Progenitor cell of endocrine pancreas (in vitro differentiated cells): ENCODE measurements at places on chromosomes 2 and 18.

DNA sequence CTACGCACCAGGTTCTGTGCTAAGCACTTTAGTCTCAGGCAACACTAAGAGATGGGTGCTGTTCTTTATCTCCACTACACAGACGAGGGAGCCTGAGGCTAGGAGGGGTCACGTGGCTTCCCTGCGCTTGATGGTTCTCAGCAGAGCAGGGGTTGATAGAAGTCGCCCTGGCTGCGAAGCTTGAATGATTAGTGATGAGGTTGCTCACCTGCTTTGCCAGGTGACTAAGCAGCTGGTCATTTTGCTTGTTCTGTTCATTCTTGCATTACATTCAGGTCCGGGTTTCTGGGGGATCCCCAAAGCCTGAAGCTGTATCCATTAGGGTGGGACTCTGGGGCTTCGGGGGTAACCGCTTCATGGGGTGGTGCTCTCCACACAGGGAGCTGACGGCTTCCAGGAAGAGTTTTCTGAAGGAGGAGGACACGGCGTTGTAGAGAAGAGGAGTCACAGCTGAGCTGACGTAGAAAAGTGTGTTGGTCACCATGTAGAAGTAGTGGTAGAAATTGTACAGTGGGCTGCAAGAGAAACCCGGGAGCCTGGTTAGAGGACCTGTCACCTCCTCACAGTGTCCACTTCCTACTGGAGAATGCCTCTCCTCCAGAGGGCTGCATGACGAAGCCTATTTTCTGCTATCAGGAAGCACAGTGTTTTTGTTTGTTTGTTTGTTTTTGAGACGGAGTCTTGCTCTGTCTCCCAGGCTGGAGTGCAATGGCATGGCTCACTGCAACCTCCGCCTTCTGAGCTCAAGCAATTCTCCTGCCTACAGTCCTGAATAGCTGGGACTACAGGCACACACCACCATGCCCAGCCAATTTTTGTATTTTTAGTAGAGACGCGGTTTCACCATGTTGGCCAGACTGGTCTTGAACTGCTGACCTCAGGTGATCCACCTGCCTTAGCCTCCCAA lies 11.5 kb downstream of the NTSR2 start:
- no peak for DNase-seq

DNA sequence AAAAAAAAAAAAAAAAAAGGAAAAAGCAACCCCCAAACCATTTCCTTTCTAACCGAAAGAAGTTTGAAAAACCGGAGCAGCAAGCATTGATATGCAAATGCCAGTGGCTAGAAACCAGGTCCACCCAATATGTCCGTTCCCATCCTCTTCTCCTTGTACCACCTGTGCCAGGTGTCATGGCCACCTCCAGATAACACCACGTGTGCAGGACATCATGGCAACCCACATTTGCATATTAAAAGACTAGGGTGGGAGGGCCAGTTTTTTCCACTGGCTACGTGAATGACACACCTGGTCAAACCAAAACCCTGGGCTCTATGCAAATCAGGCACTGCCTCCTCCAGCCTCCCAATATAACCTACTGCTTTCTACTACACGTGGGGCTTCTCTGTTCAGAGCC lies 303.3 kb upstream of the GULP1 start:
- DNase-seq = no peak

DNA sequence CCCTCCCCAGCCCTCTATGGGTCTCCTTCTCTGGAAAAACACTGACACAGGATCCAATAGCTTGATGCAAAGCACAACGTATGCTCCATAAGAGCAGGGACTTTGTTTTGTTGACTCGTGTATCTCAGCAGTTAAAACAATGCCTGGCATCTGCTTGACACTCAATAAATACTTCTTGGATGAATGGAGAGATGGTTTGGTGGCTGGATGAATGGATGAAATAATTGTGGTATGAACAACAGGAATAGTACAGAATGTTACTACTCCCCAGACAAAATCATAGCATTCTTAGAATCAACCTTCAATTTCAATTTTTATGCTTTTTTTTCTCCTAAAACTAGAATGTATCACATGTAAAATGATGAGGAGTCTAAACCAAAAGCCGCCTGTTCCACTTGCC lies 57.4 kb downstream of the KCNE4 start:
- DNase-seq = no peak

- DNase-seq = no peak
These were observed 43.6 kb upstream of the PXDN start for GRCh38 chr2:1787755-1788477.

GRCh38 chr2:146461068-146461467 lies 1383.8 kb upstream of the ACVR2A start:
- no peak for DNase-seq

GRCh38 chr2:141703501-141703900 lies 427.3 kb downstream of the LRP1B start:
- no peak for DNase-seq

DNA sequence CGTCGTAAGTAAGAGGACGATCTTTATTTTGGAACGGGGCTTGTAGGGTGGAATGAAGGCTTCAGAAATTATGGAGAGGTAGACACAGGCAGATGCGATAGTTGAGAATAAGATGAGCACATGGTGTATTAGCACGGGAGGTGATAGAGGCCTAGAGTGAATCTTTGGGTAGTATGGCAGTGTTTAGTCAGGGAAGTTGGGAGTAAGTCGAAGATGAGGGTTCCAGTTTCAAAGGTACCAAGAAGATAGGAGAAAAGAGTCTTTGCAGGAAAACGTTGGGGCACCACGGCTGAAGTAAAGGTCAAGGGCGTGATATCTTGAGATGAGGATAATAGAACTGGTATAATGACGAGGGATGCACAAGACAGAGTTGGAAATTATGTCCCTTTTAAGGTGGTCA lies 654 bp downstream of the PIK3C3 start:
- DNase-seq = no peak

DNA sequence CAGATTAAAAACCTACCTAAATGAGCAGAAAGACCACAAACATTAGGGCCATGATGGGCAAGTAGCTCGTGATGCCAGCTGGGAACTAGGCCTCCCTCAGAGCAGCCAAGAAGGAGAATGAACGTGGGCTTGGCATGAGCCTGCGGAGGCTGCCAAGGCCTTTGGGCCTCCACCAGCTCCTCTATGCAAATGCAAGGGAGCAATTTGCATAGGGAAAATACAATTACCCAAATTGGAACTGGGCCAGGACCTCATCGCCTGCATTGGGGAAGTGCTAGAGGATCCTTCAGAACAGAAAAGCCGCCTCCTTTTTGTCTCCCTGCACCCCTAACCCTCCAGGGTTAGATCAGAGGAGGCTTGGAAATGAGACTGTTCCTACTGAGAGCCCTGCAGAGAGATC lies 326.4 kb downstream of the SMAD2 start:
- DNase-seq = no peak

DNA sequence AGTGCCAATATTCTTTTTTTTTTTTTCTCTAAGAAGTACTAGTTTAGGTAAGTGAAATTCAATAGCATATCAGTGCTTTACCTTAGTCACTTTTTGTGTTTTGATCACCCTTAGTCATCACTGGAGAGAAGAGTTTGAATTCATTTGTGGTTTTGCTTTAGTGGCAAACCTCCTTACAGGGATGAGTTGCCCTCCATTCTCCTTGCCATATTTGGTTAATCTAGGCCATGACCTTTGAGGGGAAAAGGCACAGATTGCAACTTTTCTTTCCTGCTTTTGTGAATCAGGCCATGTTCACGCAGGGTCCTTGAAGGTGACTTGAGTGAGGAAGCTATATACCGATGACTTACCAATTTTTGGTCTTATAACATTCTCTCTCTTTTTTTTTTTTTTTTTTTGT lies 34.4 kb downstream of the PLEKHA3 start:
- no peak for DNase-seq

GRCh38 chr2:99489063-99489760 lies 605 bp downstream of the REV1 start:
- DNase-seq = peak; percentile 25

- DNase-seq = no peak
These were observed 18.0 kb downstream of the GPR35 start for GRCh38 chr2:240643093-240643810.

GRCh38 chr2:71852141-71852711 lies 295.4 kb downstream of the CYP26B1 start:
- DNase-seq = no peak

GRCh38 chr2:217972490-217972889 lies 30.3 kb downstream of the TNS1 start:
- DNase-seq = no peak

DNA sequence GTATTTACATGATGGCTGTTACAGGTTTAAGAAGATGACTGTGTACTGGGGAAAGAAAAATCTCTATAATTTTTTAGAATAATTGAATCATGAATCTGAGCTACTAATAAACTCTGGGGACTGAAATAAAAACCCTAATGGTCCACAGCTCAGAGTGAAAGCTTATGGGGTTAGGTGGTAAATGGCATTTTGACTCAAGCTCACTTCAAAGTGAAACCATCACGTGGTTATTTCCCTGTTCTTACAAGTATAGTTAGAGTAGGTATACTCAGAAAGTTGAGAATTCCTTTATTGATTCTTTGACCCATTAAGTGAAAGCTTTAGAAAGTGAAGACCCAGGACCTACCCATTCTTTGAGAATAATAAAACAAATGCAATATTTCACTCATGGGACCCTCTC lies 626.2 kb upstream of the SETBP1 start:
- DNase-seq = no peak

DNA sequence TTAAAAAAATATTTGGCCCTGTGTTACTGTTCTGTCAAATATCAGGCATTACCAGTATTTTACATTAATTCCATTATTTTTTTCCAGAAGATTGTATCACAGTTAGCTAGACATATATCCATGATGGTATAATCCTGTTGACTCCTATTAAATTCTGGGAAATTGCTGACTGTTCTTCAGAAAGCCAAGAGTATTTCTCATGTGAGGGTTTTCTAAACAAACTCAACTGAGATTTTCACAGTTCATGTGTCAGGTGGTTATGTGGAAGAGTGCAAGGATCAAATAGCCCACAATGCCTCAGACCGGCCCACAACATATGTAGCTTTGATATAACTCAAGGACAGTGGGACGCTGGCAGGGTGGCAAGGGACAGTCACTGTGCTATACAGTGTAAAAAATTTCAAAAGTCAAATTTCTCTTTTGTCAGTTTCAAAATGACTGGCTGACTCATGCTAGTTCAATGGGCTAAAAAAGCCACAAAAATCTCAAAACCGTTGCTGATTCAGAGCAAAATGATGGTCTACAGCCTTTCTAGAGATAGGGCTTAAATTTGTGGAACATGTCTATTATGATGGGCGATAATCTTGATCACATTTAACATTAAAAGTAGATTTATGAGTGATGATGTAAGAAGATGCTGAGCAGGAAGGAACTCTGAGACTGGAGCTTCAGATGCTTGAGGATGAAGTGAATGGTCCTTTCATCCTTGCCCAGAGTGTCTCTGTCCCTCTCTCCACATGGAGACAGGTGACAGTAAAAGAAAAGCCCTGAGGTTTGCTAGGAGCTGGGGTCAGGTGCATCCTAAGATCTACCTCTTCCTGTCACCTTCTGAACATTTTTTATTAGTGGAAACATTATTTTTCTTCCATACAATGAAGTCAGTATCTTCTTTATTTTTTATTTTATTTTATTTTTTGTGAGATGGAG lies 175.8 kb upstream of the PIEZO2 start:
- DNase-seq = no peak

DNA sequence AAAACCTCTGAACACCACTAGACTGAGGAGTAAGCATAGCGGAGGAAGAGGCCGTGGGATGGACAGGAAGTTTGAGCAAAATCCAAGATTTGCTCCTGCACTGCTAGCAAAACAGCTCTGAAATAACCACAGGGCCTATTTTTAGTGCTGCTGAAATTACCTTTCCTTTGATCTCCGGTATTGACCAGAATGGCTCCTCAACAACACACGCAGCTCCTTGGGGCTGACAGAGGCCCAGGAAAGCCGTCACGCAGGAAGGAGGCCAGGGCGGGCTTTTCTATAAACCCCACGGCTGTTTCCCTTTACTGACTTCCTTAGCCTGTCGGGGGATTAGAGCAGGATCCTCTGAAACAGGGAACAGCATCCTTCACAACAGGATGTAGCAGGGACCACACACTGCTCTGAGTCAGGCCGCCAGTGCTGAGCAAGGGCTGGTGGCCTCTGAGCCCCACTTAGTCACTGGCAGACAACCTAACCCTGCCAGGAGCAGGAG lies 80.8 kb upstream of the LCLAT1 start:
- no peak for DNase-seq

- no peak for DNase-seq
These were observed 101.5 kb downstream of the MAP2 start for GRCh38 chr2:209525331-209525730.

DNA sequence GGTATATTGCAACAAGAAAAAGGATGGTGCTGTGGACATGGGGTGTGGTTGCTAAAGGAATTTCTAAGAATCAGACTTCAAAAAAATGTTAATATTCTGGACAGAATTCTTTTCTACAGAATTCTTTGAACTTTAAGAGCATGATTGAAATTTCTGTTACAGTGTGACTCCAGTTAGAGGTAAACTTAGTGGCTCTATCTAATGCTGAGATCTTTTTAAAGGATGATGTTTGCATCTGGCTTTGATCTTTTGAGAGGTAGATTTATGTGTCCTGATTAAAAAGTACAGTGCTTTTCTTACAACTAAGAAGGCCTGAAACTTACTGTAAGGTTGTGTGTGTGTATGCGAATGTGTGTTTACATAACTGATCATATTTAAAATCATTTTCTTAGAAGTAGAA lies 25.4 kb downstream of the NCK2 start:
- no peak for DNase-seq

- no peak for DNase-seq
These were observed 24.2 kb upstream of the KLF11 start for GRCh38 chr2:10019174-10019573.

GRCh38 chr2:240993446-240994170 lies 4.8 kb upstream of the SNED1 start:
- DNase-seq = peak; percentile 8

GRCh38 chr2:211367711-211368110 lies 811.3 kb downstream of the CPS1 start:
- DNase-seq = no peak

DNA sequence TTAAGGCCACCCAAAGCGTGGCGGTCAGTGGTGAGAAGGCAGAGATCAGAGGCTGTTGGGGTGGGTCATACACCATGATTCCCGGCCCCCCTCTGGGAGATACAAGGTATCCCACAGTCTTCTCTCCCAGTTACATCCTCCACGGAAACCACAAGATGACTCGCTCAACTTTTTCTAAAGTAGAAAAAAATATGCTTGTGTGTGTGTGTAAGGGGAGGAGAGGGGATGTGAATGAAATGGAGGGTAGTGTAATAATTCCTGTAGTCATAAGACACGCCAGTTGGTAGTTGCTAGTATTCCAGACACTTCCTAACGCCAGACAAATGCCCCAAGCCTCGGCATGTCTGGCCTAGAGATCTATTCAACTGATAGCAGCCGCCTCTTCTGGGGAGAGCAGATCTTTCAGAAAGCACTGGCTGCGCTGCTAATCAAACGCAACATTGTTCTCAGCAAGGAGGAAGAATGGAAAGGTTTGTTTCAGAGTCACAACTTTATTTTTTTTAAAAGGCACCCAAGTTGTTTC lies 143.5 kb downstream of the TGIF1 start:
- no peak for DNase-seq

- no peak for DNase-seq
These were observed 179.5 kb downstream of the PTGR3 start for GRCh38 chr18:75029481-75029880.

GRCh38 chr2:18899725-18900124 lies 310.4 kb upstream of the NT5C1B start:
- no peak for DNase-seq

GRCh38 chr2:67384123-67384822 lies 12.9 kb upstream of the ETAA1 start:
- DNase-seq = no peak

- DNase-seq = no peak
These were observed 636.1 kb upstream of the SLC8A1 start for GRCh38 chr2:41087946-41088345.

GRCh38 chr2:200590090-200590489 lies 4.3 kb downstream of the AOX1 start:
- no peak for DNase-seq
